IMR-90 (cell line): ENCODE measurements at places on chromosomes 7 and 10. TPM values are rescaled to one million over a fixed set of nuclear protein-coding genes. Genes with fewer than 3 reads are reported as not detected.
A peak's percentile ranks its signal among the peaks of the same experiment; 100 is the strongest.

DNA sequence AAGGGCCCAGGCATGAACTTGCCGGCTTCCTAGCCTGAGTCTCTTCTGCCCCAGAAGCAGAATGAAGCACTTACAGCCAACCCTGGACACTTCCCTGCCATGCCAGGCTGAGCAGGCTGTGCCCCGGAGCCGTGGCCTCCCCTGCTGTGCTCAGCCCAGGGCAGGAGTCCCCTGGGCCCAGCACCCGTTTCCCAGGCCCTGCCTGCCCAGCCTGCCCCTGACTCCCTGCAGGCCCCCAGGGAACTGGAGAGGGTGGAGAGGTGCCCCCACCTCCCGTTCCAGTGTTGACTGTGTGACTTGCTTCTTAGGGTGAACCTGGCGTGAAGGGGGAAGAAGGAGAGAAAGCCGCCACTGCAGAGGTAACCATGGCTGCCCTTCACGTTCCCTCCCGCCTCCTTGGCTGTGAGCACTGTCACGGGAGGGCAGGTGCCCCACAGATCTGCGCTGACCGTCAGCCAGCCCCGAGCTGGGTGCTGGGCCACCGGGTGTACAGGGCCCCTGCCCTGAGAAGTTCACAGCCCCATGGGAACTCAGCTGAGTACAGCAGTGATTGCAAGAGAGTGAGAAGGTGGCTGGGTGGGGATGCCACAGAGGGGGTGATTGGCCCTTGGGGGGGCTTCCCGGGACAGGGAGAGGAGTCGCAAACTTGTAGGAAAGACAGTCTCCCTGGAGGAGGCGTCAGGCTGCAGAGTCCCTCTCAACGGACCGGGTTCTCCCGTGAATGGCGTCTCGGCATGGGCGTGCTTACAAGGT is 75.9 kb downstream of the MYL10 start:
- no peak for DNase-seq

DNA sequence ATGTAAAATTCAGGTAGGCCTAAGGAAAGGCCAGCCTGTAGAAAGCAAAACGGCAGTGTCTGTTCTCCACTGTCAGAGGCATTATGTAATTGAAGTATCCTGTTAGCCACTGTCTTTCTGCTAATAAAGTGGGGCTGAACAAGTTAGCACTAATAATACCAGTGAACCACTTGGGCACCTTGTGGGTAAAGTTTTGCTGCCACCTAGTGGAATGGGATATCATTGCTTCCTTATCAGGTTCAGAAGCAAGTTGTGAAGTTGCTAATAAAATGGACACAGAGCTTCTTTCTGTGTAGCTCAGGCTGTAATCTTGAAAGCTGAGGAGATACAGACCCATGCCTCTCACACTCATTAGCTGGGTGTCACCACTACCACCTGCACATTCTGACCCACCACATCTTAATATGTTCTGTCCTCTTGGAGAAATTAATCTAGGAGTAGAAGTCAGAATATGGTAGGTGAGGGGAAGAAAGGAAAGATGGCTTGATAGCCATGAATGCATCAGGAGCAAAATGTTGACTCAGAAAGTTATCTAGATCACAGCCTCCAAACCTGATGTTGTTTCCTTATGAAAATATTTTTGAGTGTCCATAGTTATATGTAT is 175.1 kb downstream of the SEPTIN7 start:
- DNase-seq, result peak; percentile 77

DNA sequence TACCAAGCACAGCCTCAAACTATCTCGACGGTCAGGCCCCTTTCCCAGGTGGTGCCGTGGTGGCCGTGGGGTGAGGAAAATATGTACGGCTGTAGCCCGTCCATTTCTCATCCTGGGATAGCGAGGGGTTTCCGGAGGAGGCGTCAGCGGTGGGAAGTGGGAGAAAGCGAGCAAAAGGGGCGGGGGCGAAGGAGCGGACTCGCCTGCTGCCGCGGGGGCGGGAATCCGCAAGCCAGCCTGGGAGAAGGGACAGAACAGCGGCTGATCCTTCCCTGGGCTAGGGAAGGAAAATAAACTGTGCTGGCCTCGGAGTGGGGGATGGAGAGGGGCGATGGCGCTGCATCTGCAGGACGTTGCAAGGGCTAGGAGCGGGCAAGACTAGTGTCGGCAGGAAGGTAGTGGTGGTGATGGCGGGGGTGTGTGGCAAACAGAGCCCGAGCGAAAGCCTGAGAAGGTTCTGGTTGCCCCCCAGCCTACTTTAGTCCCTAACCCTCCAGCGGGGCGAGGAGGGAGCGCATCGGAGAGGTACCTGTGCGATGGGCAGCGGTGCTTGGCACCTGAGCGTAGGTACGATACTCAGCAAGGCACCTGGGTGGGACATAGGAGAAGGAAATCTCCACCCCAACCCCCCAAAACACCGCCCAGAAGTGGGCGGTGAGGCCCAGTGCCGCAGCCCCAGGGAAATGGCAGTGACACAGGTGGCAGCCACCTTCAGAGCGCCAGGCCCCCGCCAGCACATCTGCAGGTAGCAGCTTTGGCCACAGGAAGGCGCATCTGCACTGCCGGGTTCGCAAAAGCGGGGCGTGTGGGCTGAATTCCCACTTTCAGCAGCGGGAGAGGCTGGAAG is 49.9 kb upstream of the STEAP1B start:
- DNase-seq, result peak; percentile 7

GRCh38 chr7:145696071-145696470 is 420.5 kb upstream of the CNTNAP2 start:
- no peak for DNase-seq

- DNase-seq, result no peak
Observed at GRCh38 chr7:148201992-148202391, 388.6 kb upstream of the C7orf33 start.

- DNase-seq, result no peak
Observed at GRCh38 chr7:150745086-150745485, 7.9 kb downstream of the GIMAP5 start.

- no peak for DNase-seq
Observed at GRCh38 chr7:68279827-68280400, 1283.3 kb downstream of the TYW1 start.

- no peak for DNase-seq
Observed at GRCh38 chr7:69599286-69599954, 1.1 kb downstream of the AUTS2 start.

DNA sequence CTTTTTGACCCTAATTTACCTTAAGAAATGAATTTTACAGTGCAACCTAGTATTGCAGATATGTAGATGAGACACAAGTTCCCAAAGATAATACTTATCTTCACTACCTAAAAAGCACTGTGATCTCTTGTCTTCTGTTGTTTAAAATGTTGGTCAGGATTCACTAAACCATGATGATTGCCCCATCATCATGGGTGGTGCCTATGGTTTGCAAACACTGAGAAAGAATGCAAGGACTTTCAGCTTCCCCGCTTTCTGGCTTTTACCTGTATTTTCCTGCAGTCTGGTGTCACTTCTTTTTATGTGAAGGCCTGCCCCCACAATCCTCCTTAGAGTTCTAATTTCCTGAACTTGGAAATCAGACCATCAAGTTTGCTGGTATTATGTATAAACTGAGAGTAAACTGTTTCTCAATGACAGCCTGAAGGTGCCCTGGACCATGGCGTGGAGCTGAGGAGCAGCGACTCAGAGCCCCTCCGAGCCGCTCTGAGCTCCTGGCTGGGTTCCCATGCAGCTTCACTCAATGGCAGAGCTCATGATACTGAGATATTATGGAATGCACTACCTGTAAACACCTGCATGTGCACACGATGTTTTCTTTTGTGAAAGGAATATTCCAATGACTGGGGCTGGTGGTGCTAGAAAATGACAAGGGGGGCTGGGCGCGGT is 118.4 kb upstream of the EFCAB10 start:
- no peak for DNase-seq

- DNase-seq, result no peak
Observed at GRCh38 chr7:105819559-105819958, 56.8 kb downstream of the ATXN7L1 start.

DNA sequence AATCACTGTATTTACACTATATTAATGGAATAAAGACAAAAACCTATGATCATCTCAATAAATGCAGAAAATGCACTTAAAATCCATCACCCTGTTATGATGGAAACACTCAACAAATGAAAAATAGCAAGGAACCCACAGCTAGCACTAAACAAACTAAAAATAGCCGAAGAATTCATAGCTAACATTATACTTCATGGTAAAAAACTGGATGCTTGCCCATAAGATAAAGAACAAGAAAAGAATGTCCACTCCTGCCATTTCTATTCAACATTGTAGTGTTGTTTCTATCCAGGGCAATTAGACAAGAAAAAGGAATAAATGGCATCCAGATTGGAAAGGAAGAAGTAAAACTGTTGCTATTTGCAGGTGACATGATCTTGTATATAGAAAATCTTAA is 142.1 kb downstream of the STK31 start:
- DNase-seq, result no peak

- DNase-seq, result no peak
Observed at GRCh38 chr7:84617265-84618030, 422.9 kb upstream of the SEMA3A start.

DNA sequence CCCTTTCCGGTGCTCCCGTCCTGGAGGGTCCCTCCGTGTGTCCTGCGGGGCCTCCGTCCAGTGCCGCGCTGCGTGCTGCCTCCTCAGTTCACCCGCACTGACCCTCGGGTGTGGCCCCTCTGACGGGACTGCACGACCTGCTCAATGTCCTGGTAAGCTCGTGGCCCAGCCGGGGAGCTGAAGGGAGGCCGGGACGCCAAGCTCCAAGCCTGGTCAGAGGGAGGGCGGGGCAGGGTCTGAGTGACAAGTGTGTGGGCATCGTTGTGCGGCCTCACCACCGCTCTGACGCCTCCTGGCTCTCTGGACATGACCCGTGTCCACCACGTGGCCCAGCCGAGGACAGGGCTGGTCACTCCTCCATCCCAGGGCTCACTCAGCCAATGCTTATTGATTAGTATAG is 25.9 kb downstream of the FAM20C start:
- no peak for DNase-seq

DNA sequence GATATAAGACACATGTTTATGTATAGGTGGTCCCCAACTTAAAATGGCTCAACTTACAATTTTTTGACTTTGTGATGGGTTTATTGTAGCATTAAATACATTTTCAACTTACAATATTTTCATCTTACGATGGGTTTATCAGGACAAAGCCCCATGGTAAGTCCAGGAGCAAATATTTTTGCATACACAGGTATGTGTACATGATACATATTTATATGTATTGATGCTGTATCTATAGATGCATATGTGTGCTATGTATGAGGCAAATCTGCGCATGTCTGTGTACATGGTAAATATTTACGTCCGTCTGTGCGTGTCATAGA is 664 bp upstream of the UBE3C start:
- no peak for DNase-seq

DNA sequence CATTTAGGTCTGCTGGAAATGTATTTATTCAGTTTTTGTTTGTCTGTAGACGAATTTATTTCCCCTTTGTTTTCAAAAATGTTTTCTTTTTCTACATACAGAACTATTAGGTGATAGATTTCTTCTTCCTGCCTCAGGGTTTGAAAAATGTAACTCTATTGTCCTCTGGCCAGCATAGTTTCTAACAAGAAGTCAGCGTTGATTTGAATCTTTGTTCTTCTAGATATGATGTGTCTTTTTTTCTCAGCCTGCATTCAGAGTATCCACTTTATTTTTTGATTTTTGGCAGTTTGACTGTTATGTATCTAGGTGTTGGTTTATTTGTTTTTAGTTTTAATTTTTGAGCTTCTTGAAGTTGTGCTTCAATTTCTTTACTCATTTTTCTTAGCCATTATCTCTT is 7.5 kb upstream of the OR2F1 start:
- no peak for DNase-seq

DNA sequence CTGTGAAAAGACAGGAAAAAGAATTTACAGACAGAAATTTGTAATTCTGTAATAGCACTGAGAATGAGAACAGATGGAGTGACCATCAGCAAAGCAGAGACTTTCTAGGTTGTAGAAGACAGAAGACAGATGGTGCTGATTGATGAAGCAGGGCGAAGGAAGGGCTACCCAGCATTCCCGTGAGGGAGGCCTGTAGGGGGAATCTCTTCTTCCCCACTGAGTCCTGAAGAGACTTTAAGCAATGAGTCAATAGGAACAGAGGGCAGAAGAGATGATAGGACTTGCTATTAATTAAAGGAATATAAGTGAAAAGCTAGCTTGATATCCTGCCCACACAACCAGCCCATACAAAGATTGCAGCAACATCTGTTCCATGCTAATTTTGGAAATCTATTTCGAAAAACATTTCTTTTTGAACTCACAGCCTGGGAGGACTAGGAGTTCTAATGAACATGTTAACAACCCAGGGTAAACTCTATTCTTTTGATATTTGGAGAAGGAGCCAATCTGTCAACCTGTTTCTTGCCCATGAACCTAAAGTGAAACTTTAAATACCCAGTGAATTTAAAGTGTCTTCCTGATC is 44.1 kb downstream of the RALA start:
- no peak for DNase-seq

GRCh38 chr7:146412781-146413180 is 296.2 kb downstream of the CNTNAP2 start:
- DNase-seq, result no peak

DNA sequence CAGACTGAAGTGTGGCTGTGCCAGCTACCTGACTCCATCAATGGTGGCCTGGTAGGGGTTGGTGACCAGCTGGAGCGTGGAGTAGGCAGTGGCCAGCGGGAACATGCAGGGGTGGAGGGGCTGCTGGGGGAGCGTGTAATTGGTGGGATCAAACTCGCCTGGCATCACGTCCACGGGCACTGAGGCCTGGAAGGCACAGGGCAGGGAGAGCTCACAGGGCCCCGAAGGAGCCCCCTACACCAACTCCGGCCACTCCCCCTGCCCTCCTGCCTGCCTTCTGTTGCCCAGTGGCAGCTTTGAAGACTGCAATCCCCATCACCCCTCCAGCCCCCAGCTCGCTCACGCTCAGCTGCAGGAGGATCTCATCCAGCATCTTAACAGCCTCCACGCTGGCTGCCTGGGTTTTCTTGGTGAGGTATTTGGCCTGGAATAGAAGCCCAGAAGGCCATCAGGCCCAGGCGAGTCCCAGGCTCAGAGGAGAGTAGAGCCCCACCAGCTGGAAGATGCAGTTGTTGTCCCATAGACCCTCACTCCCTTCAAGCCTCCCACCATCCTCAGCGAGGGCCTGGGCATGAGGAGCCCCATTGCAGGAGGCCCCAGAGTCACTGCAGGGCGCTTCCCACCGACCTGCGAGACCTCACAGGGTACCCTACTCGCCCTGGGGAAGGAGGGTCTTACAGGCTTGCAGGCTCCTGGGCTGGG is 7.1 kb downstream of the POLD2 start:
- no peak for DNase-seq

- DNase-seq, result no peak
Observed at GRCh38 chr7:115410972-115411686, 489.2 kb downstream of the MDFIC start.

DNA sequence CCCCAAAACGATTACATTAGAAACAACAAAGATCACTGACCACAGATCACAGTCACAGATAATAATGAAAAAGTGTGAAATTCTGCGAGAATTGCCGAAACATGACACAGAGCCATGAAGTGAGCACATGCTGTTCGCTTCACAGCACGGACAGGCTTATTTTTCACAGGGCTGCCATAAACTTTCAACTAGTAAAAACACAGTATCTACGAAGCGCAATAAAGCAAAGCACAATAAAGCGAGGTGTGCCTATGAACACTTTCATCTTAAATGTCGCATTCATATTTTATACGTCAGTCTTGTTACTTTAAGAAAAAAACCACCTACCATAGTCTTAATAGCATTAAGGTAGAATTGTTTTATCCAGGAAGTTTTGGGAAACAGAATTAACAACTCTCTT is 51.5 kb downstream of the ESYT2 start:
- DNase-seq, result no peak

The CREB5 gene
- polyA plus RNA-seq, result 13.1 and 17.9 TPM in 2 replicates

The CARD11 gene
- polyA plus RNA-seq, result 0.26 and 0.53 TPM in 2 replicates

The MBL2 gene
- polyA plus RNA-seq, result not detected in 2 replicates

The HDAC9 gene
- polyA plus RNA-seq, result 4.3 TPM in 2 replicates

The ST8SIA6 gene
- polyA plus RNA-seq, result 0.10 and 0.17 TPM in 2 replicates

The GIMAP4 gene
- polyA plus RNA-seq, result not detected in 2 replicates

The HTR7 gene
- 0.43 and 0.44 TPM in 2 replicates for polyA plus RNA-seq
